ENCODE measurements at places on chromosomes 6 and 20. TPM values are rescaled to one million over a fixed set of nuclear protein-coding genes. Genes with fewer than 3 reads are reported as not detected.
A peak's percentile ranks its signal among the peaks of the same experiment; 100 is the strongest.

Gene AGPAT4
- 27.9 TPM for total RNA-seq

- DNase-seq, result peak; percentile 98
Observed at GRCh38 chr6:4370066-4370465, 234.7 kb upstream of the ECI2 start.

GRCh38 chr20:37734228-37734985 is 40.6 kb downstream of the CTNNBL1 start:
- peak; percentile 73 for DNase-seq

Gene TPD52L1
- 32.4 TPM for total RNA-seq

Gene TSPYL4
- 25.8 TPM for total RNA-seq

GRCh38 chr6:6546318-6547109 is 42.0 kb upstream of the LY86 start:
- DNase-seq, result peak; percentile 17

GRCh38 chr20:42444799-42445198 is 744.9 kb downstream of the PTPRT start:
- no peak for DNase-seq
